NCI-H446 treated with DMSO at 0.1 percent for 48 hours (cell line): ENCODE measurements at places on chromosomes 12 and 14.

DNA sequence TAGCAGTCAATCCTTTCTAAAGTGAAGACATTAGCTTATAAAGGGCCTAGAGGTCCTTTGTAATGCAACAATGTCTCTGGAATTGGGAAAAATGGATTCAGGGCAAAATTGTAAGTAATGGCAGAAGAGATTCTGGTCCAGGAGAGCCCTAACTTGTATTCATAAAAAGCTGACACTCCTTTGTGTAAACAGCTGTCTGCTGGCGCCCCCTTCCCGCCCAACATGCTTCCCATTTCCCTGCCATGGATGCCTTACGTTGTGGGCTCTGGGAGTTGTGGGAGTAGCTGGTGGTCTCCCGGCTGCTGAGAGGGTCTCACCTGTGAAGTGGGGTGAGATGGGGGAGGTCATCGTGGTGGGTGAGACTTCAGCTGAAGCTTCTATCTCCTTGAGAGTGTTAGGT, 2.3 kb downstream of the ACRBP start:
- DNase-seq: no peak

DNA sequence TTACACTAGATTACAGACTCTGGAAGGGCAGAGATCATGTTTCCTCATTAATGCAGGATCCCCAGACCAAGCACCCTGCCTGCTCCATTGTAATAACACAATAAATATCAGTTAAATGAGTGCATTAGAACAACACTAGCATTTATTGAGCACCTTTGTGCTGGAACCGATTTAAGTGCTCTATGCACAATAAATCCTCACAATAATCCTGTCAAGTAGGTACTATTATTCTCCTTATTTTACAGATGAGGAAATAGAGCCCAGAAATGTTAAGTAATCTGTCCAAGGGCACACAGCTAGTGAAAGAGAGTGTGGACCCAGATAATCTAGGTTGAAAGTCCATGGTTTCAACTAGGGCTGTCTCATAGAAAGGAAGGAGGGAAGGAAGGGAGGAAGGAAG, 69.8 kb downstream of the MAP1LC3B2 start:
- peak; percentile 90 for DNase-seq

DNA sequence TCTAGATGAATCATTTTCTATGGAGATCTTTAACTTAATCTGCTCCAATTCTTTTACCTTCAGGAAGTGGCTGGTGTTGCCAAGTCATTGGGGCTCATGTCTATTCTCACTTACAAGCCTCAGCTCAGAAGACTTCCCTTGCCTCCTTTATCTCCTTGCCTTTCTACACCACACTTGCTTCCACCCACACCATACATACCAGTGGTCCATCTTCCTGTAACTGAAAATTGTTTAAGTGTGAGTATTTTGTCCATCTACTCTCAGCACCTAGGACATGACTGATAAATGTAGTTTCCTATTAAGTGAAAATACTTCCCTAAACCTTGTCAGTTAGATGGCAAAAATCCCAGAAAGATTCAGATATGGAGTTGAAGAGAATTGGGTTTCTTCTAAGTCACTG, 199.7 kb upstream of the CPNE8 start:
- DNase-seq: no peak

- DNase-seq: no peak
These were observed 24.0 kb downstream of the FAM222A start for GRCh38 chr12:109737631-109738030.

GRCh38 chr12:101826766-101827368, 3.9 kb downstream of the GNPTAB start:
- DNase-seq: no peak

DNA sequence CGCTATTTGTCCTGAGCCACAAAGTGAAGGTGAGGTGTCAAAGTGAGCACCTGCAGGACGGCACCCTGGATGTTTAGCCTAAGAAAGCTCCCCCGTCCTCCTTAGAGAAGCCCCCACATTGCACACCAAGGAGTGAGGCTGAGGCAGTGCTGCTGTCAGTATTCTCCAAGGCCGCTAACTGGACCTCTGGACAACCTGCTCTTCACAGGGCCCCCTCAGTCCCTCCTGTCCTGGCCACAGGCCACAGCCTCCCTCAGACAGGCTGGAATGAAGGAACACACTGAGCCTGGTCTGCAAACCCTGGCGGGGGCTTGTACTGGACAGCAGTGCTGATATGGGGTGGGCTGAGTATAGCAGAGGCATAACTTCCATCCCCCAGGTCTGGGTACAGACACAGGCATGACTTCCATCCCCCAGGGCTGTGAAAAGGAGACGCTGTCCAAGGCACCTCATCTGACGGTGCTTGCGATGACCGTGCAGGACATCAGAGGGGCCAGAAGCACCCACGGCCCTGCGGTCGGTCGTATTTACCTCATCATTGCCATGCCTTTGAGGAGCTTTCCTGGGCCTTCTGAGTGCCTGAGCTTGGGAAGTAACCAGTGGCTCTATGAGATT, 82.4 kb upstream of the DIO3 start:
- no peak for DNase-seq

GRCh38 chr14:25848601-25849000, 749.2 kb downstream of the NOVA1 start:
- DNase-seq: no peak

DNA sequence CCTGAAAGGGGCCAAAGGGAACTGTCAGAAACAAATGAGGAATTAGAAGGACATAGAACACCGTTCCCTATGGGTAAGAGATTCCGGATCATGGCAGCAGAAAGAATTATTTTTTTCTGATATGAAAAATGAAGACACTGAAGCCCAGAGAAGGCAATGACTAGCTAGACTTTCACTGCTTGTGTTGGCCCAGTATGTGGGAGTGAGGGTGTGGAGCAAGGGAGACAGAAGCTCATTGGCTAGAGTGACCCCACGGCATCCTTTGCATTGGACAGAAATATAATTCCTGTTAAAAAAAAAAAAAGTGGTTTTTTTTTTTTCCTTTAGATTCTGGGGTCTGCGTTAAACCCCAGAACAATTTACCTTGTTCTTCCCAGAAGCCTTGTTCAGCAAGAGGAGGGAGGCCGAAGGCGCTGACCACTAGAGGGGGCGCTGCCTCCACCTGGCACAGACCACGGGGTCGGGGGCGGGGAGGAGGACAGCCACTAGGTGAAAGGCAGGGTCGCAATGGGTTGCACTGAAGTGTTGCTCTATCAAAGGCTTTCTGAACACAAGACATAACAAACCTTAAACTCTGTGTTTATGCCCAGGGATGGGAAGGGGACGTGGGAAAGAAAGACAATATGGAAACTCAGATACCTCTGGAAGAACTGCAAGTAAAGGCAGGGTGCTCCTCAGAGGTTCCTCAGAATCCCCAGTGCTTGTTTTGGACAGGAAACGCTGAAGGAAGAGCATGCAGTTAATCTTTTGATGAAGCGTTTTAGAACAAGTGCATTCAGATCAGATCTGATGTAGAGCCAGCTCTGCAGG, 156.8 kb downstream of the KCNA5 start:
- no peak for DNase-seq

- peak; percentile 100 for DNase-seq
These were observed 155.0 kb upstream of the C14orf180 start for GRCh38 chr14:104424406-104425072.
